Endothelial cell of umbilical vein (primary cell): ENCODE measurements at places on chromosomes 3 and 15. TPM values are rescaled to one million over a fixed set of nuclear protein-coding genes. Genes with fewer than 3 reads are reported as not detected.

DNA sequence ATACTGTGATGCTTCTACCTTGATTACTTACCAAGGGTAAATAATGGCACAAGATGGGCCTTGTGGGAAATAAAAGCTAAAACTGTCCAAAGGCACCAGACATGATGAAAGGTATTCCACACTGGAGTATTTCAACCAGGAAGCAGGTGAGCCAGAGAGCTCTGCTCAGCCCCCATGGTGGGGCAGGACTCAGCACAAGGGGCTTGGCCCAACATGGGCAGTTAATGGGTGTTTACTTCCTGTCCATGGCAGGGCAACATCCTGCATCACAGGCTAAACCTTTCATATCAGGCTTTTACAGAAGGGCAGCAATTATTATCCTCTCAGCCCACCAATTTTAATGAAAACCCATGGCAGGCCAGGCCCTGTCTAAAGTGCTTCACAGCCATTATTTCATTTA, 38.2 kb downstream of the MAGI1 start:
- DNase-seq, result peak; percentile 35

The LRTM1 gene
- not detected in 2 replicates for polyA plus RNA-seq

- no peak for DNase-seq
Measured at GRCh38 chr3:62503516-62503915, 130.2 kb upstream of the FEZF2 start.

The OR5K2 gene
- polyA plus RNA-seq, result not detected in 2 replicates

- DNase-seq, result no peak
Measured at GRCh38 chr15:81865850-81866537, 179.8 kb downstream of the MEX3B start.

DNA sequence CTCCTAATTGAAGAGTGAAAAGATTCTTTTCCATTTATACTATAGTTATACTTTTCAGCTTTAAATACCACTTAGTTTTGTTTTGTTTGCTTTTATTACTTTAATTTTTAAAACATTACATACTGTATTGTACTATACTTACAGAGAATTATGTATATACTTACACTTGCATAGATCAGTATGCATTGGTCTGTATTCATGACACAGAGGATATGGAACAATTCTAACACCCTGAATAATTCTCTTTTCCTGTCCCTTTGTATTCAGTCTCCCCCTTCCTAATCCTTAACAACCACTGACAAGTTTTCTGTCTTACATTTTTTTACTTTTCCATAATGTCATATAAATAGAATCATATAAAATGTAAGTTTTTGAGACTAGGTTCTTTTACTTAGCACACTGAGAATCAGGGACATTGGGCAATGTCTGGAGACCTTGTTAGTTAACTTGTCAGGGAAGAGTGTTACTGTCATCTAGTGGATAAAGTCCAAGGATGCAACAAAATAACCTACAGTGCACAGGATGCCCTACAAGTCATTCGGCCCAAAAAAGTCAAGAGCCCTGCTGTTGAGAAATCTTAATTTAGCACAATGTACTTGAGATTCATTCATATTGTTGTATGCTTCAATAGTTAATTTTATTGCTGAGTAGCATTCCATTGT, 95.7 kb upstream of the MCTP2 start:
- no peak for DNase-seq

The CASR gene
- not detected in 2 replicates for polyA plus RNA-seq

DNA sequence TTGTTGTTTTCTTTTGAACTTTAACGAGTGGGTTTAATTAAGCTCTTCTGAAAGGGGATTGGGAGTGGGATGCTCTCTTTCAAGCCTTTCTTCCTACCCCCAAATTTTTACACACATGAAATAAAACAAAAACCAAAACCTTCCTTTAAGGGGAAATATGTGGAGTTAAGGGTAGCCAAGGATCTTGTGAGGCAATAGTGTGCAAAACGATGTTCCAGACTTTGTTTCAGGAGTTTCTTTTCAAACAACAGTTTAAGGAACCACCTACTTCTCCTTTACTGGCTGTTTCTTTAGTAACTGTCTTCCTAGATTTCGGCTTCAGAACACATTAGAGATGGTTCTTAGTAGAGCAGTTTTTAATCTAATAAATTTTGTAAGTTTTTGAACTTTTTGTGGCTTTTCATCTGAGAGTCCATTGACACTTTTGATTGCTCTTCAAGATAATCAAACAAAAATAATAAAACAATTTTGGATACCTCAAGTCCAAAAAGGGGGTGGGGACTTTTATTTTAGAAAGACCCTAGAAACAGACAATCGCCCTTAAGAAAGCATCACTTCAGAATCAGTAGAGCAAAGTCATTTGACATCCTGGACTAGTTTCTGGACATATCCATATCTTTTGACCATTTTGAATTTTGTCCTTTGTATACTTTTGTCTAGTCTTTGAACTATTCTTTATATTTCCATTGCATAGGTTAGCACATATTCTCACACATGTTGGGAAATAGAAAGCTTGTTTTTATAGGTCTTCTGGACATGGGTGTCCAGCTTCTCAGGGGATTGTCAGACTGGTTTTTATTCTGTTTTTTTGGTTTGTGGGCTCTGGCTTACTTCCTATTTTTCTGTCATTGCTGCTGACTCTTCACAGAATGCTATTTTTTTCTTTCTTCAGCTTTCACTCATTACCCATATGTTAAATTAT, 6.0 kb downstream of the DIPK2A start:
- no peak for DNase-seq

The SLC6A20 gene
- not detected in 2 replicates for polyA plus RNA-seq

DNA sequence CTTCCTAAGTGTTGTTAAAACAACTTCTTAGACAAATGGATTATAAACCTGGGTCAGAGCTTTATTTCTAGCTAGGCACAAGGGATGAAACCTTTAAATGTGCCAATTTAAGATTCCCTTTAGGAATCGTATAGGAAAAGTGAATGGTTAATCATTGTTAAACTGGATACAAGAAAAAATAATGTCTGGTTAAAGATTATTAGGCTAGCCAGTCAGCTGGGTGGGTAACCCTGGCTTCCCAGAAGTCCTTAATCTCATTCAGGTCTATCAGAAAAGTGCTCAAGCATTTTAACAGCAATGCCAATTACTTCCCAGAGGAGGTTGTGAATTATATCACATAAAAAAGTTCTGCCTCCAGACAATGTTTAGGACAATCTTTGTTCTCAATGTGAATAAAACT, 37.6 kb downstream of the NANOGP8 start:
- no peak for DNase-seq

The SELENOK gene
- 20.5 and 26.1 TPM in 2 replicates for polyA plus RNA-seq

DNA sequence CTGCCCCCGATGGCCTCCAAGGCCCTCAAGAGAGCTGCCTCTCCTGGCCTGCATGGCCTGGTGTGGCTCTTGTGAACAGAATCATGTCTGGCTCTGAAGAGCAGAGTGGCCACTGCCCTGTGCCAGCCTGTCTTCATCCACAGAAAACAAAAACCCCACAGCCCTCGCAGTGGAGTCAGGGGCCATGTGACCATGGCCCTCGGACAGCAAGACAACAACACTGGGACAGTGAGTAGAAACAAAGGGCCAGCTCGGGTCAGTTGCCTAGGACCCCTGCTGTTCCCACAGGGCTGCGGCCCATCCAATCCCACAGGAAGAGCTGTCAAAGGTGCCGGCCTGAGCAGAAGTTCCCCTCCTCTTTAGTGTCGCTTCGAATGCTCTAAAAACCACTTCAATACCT, 72.5 kb downstream of the UMPS start:
- DNase-seq, result no peak

DNA sequence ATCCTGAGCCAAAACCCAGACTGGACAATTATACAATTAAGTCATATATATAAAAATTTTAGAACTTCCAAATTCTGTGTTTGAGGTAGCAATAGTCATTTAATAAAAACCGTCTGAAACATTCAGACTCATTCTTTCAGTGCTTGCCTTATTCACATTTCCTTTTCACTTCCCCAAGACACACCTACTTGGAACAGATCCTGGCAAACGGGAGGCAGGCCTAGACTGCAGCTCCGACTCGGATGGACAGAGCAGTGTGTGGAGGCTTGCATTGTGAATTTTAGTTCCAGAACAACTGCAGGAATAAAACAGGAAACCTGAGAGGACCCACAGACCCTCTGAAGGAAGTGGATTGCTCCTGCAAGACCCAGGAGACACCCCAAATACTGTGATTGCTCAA, 341.4 kb downstream of the CNTN3 start:
- DNase-seq, result no peak

GRCh38 chr3:176994891-176995781, 202.1 kb downstream of the TBL1XR1 start:
- DNase-seq, result no peak

DNA sequence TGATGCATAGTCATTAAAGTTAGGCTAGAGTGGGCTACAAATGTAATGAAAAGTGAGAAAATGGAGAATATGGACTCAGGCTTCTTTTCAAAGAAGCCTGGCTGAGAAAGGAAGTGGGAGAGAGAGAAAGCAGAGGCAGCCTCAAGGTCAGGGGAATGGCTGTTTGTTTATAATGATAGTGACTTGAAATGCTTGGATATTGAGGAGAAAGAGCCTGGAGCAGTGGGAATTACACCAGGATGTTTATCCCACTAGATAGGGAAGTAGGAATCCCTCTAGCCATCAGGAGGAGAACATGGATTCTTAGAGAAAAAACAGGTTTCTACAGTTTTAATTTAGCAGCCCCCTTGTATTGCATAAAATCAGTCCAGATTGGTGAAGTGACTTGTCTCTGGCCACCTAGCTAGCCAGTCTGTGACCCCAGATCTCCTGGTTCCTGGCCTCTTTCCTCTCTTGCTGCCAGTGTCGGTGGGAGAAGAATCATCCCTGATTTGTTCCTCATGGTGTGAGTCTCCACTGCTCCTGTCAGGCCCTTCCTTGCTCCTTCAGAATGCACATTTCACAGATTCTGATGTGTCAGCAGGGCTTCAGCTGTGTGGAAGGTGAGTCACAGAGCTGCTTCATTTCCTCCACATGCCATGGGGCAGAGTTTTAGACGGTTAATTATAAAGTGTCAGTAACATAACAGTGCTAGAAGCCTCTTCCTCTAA, 32.9 kb downstream of the SEMA6D start:
- peak; percentile 84 for DNase-seq

- DNase-seq, result no peak
Measured at GRCh38 chr15:60395276-60396011, 2.3 kb downstream of the ANXA2 start.

The ISLR gene
- not detected in 2 replicates for polyA plus RNA-seq

- no peak for DNase-seq
Measured at GRCh38 chr3:33299395-33300081, 22.3 kb downstream of the FBXL2 start.

DNA sequence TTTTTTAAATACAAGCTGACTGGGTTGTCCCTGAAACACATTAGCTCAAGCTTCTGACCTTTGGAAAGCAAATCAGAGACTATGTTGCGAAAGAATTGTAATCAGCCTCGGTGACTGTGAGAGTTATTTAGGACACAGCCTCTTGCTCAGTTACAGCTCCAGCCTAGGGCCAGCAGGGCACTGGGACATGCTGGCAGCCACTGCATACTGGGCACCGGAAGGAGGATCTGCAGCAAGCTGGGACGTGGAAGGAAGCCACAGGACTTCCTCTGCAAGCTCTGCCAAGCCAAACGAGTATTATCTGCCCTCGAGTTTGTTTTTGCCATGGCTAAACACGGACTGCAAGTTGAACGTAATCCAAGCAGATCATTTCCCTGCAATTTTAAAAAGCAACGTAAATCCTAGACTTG, 24.4 kb upstream of the COPG1 start:
- DNase-seq, result peak; percentile 71

DNA sequence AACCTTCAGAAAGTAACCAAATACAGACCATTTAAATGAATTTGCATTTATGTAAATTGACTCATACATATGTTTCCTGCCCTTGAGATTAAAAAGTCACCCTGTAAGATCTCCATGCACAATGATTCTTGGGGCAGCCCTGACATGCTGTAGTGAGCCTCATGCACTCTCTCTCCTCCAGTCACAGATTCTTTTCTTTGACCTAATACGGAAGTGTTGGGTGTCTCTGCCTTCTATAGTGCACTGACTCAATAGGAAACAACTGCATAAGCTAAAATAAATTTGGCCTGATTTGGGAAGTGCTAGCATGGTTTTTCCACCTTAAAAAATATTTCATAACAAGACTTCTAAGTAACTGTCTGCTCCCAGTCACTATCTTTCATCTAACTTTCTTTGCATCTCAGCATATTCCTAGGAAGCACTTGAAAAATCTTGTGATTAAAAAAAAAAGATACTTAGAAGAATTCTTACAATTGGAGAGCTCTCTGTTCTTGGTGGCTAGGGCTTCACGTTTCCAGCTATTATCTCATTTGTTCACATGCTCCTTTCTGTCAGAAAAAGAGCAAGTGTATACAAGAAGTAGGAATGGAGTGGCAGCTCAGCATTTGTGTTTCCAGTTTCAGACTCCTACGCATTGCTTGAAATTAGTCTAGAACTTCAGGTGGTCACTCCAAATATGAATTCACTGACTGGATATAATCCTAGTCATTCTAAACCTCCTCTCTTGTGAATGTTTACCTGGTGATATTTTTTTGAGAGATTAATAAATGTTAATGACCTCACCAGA, 207.9 kb upstream of the COL8A1 start:
- DNase-seq, result peak; percentile 74

DNA sequence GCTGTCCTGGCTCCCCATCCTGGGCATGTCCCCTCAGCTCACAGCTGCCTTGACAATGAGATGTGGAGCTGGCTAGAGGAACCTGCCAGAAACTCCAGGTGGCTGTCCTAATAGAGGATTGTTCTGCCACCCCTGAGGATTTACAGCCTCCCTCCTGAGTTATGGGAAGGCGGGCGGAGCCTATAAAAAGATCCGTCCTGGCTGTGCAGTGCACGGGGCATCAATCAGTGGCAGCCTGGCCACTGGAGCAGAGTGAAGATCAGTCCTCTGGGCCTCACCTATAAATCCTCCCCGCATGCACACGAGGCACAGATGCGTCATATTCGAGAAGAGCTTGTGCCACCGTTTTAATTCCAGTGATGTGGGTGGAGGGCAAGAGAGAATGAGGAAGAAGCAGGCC, 90.0 kb downstream of the MEGF11 start:
- no peak for DNase-seq

DNA sequence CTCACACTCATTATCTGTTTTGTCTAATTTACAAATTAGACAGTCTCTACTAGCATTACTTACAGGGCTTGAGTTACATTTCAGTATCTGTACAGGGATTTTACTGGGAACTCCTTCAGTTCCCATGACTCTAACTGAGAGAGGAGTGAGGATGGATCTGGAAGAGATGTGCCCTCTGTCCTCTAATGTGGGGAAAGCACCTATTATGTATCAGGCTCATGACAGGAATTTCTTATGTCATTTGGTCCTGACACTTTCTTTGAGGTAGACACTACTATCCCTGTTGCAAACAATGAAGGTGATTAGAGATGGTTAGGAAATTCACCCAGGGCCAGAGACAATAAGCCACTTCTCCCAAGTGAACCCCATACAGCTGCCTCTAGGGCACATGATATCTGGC, 10.9 kb upstream of the NCKIPSD start:
- DNase-seq, result no peak

The QTRT2 gene
- 9.1 and 11.0 TPM in 2 replicates for polyA plus RNA-seq

The SSUH2 gene
- not detected in 2 replicates for polyA plus RNA-seq
